ENCODE measurements at places on chromosomes 2 and 18.

- no peak for DNase-seq
Measured at GRCh38 chr18:51630706-51631105, 433.2 kb upstream of the MEX3C start.

DNA sequence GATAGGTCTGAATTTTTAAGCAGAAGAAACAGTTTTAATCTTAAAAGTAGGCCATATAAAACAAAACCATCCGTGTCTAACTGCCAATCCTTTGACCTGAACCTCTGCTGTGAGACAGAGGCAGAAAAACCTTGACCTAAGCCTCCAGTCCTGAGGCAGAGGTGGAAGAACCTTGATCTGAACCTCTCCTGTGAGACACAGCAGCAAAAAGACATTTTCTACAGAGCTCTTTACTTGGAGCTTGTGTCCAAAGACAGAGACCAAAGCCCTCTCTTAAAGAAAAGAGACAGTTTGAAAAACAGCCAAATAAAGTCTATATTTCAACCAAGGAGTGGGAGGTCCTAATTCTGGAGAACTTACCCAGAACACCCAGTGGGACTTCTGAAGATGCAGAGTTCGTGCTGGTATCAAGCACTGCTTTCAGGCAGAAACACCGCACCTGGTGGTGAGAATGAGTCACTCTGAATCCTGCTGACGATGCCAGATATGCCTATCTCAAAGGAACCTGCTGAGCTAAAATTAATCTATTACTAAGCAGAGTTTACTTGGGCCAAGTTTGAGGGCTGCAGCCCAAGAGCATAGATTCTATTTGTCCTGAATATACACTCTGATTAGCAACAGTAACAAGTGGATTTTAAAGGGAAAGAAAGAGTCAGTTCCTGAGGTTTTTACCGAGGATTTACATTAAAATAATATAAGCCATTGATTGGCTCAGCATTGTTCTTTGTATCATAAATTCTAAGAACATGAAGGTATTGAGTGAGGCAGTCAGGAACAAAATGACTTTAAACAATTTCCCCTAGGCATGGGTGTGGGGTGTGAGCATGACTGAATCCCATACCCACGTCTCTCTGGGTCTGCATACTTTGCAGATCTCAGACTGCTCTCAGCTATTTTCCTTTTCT, 806.4 kb downstream of the TRIB2 start:
- no peak for DNase-seq

DNA sequence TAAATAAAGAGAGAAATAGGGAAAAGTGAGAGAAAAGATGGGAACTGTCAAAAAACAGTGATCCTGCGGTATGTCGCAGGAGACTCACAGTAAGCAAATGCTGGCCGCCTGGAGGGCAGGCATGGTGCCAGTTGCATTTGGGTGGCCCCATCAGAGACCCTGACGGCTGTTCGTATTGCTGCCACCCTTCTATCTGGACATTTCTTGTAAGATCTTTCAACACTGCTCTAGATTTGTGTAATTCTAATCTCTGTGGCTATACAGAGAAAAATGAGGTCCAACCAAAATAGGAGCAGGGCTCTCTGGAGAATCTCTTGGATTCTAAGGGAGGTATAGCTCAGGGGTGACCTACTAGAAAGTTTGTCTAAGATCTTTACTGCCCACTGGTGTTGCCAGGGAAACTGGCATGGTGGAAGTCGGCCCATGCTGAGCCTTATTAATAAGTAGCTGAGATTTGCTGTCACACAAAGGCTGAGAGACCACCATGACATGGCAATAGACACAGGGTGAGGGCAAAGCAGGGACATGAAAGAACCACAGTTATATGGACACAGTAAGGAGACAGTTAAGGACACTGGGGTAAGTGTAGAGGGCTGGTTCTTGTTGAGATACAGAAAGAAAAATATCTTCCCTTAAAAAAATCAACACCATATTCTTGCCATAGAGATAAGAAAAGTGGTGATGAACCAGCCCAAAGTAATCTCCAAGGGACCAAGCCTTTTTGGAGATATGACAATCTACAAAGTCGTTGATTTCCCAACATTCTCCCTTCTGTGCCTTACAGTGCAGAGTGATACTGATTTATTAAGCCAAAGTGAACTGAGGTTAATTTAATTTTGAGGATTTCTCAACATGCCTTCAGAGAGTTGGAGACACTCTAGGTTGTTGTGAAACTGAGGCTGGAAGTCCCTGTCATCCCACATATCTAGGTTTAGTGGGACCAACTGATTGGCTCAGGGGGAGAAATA, 26.4 kb upstream of the FZD7 start:
- DNase-seq = no peak

- DNase-seq = no peak
Measured at GRCh38 chr18:37247497-37248161, 318.0 kb downstream of the CELF4 start.

GRCh38 chr18:58980991-58981390, 116.3 kb downstream of the ZNF532 start:
- no peak for DNase-seq

GRCh38 chr18:7562491-7562890, 4.6 kb upstream of the PTPRM start:
- DNase-seq = no peak

- DNase-seq = no peak
Measured at GRCh38 chr2:212539072-212539880, 674 bp upstream of the ERBB4 start.

DNA sequence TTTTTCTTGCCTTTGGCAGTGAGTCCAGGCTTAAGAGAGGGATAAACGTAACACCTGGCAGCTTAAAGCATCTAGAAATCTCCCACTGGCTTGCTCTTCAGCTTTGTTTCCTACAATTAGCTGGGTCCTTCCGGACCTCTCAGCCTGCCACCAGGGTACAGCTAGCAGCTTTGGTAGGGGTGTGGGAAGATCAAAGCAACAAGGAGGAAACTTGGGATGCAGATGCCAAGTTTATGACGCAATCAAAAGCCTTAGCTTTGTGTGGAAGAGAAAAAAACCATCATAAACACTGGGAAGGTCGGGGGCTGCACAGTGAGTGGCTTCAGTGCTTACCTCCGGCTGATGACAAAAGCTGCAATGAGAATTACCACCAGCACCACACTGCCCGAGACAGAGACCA, 116.9 kb downstream of the EPHA4 start:
- DNase-seq = no peak

DNA sequence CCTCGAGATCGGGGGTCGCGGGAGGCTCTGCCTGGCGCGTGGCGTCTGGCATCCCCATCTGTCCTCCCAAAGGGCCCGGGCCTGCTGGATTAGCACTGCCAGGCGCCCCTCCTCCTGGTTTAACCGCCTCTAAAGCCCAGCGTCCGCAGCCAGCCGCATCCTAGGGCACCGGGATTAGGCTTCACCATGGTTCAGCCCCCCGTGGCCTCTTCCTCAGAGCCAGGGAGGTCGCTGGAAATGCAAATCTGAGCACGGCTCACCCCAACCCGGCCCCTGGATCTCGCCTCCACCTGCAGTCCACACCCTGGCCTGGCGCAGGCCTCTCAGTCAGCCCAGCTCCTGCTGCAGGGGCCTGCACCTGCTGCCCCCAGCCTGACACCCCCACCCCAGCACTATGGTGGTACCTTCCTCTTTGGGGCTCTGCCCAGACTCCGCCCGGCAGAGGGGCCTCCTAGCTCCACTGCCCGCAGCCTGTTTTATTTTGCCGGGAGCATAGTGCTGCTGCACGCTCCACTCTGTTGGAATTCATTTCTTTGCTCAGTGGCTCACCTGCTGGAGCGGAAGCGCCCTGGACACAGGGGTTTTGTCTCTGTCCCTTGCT, 13.2 kb downstream of the PRELID3A start:
- DNase-seq = no peak

GRCh38 chr2:48345176-48345575, 184.8 kb upstream of the STON1 start:
- no peak for DNase-seq

- DNase-seq = no peak
Measured at GRCh38 chr2:201242571-201243277, 17.6 kb upstream of the CASP8 start.

DNA sequence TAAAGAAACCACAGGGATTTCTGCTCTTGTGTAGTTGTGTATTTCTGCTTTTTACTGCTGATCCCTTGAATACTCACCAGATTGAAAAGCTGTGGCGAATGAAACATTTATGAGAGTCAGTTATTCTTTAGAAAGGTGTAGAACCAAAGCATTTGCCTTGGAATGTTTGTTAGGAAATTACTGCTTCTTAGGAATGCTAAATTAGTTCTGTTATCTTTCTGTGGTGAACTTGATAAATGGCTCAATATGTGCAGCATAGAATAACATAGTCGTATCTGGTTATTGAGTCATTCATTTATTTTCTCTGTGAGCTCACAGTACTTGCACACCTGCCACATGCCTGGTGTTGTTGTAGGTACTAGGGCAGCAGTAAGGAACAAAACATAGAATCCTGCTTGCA, 57.0 kb upstream of the FAM237A start:
- no peak for DNase-seq

- DNase-seq = peak; percentile 26
Measured at GRCh38 chr2:85327160-85327821, 498 bp downstream of the TGOLN2 start.

GRCh38 chr2:35339211-35339610, 1016.4 kb upstream of the CRIM1 start:
- DNase-seq = no peak

DNA sequence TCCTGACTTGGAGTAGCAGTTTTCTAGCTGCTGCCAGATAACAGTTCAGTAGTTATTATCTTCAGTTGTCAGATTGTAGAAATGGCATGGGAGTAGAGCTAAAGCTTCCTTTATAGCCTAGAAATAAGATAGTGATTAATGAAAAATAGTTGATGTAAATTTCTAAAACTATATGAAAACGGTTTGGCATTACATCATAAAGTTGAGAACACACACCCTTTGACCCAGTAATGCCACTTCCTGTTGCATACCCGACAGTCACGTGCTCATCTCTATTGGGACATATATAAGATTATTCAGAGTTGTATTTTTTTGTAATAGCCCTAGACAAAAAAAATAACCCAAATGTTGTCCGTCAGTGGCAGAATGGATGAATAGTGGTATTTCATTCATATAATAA, 39.4 kb upstream of the ASB1 start:
- no peak for DNase-seq

DNA sequence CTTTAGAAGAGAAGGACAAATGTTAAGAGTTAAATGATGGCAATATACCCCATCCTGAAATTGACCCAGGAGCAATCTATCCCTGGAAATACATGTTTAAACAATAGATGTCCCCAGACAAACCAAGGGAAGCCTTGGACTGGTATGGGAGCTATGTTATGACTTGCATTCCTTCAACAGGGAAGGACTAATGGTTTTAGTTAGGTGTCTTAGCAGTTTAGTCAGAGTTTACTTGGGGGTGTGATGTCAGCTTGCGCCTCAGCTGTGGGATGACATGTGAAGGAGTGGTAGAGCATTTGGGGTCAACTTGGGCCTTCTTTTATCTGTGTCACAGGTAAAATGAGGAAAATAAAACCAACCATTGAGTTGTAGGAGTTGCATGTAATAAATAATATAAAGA, 36.8 kb downstream of the SPC25 start:
- no peak for DNase-seq

- DNase-seq = no peak
Measured at GRCh38 chr2:85537600-85538506, 1.1 kb upstream of the MAT2A start.

DNA sequence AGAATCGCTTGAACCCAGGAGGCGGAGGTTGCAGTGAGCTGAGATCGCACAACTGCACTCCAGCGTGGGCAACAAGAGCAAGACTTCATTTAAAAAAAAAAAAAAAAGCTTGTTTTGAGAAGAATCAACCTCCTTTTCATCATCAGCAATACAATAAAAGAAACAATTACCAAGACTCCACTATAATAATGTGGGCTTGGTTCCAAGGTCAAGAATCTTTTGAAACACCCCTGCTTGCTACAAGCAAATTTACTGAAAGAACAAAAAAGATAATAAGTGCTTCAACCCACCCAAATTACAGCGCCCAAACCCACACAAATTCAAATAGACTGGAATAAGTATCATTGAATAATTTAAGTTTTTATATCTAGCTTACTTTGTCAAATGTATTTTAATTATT, 33.6 kb upstream of the MAPRE3 start:
- no peak for DNase-seq

DNA sequence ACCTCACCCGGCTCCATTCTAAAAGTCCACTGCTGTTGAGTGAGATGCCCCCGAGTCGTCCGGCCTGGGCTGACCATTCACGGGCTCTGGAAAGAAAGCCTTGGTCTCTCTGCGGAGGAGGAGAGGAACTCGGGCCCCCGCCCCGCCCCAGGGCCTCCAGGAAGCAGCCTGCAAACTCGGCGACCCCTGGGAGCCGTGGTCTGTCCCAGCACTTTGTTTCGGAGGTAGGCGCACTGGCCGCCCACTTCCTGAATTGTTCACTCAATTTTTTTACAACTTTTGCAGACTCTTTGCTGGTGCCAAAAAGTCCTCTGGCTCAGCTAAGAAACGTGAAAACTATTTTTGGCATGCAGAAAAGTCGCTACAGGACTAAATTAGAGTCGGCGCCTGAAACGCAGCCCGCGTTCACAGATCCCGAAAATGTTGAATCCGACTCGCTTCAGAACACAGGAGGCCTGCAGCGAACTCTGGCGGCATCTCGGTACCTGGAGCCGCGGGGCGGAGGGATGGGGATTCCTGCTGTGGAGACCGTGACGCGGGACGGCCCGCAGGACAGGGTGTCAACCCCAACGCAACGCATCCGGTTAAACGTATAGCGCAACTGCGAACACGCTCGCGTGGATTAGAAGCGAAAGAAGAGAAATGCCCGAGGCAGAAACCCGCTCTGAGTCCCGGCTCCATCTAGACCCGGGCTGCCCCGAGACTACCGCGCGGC, 1.5 kb downstream of the PXDN start:
- peak; percentile 13 for DNase-seq

DNA sequence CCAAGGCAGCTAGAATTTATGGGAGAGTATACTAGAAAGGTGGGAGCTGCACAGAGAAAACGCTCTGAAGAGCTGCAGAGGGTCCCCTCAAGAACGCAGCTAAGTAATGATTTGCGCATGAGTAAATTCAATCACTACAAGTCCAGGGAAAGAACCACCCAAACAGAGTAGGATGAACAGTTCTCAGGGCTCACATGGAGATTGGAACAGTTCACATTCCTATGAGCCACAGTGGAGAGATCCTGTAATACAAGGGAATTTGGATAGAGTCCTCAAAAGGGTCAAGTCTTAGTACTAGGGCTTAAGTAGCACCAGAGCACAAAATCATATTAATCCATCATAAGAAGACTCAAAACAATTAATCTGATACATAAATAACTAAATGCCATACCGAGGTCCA, 12.7 kb downstream of the OLA1 start:
- no peak for DNase-seq

- no peak for DNase-seq
Measured at GRCh38 chr18:61129001-61129400, 204.2 kb upstream of the CDH20 start.

GRCh38 chr2:44813658-44814057, 127.8 kb upstream of the SIX3 start:
- no peak for DNase-seq

- DNase-seq = no peak
Measured at GRCh38 chr18:58061349-58061748, 17.3 kb downstream of the NEDD4L start.

DNA sequence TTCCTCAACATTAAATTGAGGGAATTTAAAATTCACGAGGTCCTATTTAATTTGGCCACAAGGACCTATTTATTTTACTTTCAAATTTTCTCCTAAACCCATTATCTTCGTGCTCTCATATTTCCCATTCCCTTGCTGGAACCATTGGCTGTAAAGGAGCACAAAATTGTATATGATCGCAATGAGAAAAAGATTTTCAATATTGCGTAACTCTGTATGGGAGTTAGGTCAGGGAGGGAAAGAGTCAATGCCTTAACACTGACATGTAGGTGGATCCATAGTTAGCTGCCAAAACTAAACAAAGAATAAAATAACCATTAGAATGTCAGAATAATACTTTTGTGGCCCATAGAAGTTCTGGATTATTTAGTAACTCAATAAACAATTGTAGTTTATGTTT, 40.6 kb upstream of the ZC3H15 start:
- no peak for DNase-seq

Measured in stimulated activated CD8-positive, alpha-beta memory T cell treated with anti-CD3 and anti-CD28 coated beads, Interleukin-4, amount 100 ng/mL, for 24 hours (primary cell).